ENCODE measurements at places on chromosomes 12 and 14.

DNA sequence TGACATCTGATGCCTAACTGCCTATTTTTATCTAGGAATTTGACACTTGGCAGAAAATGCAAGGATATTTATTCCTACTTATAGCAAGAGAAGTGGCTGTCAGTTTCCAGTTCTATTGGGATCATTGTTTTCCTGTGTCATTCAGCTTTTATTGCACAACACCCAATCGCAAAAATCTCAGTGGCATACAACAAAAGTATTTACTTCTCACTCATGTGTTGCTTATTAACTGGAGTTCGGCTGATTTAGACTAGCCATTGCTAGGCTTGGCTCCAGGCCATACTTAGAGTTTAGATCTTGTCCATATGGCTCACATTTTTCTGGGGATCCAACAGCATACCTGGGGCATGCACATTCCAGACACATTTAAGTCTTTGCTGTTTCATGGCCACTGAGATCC lies 218.6 kb upstream of the SYT1 start:
- no peak for DNase-seq

GRCh38 chr14:50978529-50978871 lies 34.2 kb upstream of the PYGL start:
- no peak for DNase-seq

DNA sequence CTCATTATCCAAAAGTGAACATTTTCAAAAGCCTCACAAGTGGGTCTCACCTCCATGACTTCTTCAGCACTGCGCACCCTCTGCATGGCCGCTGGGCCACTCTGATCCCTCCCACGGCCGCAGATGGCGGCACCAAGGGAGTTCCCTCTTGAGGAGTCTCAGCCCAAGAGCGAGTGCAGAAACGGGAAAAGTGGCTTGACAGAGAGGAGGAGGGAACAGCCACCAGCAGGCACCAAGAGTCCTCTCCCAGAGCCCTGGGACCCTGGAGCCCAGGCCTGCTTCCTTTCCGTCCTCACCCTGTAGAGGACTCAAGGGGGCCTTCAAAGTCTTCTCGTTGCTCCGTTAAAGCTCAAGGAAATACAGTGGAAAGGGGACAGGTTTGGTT lies 230.2 kb upstream of the DIO3 start:
- DNase-seq, result no peak

GRCh38 chr14:54747616-54748015 lies 155.0 kb downstream of the GCH1 start:
- DNase-seq, result no peak

GRCh38 chr12:1890810-1891209 lies 27.6 kb downstream of the CACNA2D4 start:
- no peak for DNase-seq

- DNase-seq, result no peak
These were observed 52.4 kb downstream of the LMNTD1 start for GRCh38 chr12:25500651-25501050.

DNA sequence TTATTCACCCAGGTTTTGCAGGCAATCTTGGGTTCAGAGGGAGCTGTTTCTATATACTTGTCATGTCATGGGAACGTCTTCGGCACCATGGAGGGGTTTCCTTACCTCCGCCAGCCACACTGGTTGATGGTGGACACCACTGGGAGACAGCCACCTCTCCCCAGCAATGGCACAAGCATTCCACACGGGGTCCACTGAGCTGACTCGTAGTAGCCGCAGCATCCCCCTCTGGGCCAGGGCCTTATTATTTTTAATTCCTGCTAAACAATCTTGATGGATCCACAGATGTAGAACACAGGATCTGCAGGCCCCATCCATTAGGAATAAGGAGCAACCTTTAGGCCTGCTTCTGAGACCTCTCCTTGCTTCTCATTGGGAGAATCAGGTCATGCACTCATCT lies 132.9 kb downstream of the DICER1 start:
- DNase-seq, result no peak

DNA sequence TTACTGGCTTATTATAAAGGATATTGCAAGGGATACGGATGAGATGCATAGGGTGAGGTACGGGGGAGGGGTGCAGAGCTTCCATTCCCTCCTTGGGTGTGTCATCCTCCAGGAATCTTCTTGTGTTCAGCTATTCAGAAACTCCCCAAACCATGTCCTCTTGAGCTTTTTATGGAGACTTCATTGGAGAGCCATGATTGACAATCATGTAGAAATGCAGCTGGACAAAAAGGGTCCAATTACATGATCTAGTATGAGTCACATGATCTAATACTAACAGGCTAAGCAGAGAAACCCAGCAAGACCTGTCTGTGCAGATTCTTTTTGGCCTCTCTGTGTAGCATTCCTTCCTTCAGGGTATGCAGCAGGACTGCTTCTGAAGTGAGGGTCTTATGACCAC lies 23.9 kb upstream of the FLVCR2 start:
- no peak for DNase-seq

DNA sequence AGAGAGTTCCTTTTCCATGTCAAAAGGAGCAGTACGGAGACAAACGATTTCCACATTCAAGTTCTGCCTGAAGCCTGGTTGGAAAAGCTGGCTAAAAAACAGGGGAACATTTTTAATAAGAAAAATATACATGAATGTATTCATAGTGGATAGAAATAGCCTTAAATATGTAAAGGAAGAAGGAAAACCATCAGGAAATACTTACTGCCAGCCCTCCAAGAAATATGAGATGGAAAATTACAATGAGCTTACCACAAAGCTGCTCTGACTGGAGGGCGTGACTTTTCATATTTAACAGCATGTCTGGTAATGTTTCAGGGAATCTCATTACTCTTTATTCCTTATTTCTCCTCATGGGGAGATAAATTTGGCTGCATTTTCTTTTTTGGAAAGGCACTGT lies 75.9 kb upstream of the ZDHHC17 start:
- DNase-seq, result no peak

DNA sequence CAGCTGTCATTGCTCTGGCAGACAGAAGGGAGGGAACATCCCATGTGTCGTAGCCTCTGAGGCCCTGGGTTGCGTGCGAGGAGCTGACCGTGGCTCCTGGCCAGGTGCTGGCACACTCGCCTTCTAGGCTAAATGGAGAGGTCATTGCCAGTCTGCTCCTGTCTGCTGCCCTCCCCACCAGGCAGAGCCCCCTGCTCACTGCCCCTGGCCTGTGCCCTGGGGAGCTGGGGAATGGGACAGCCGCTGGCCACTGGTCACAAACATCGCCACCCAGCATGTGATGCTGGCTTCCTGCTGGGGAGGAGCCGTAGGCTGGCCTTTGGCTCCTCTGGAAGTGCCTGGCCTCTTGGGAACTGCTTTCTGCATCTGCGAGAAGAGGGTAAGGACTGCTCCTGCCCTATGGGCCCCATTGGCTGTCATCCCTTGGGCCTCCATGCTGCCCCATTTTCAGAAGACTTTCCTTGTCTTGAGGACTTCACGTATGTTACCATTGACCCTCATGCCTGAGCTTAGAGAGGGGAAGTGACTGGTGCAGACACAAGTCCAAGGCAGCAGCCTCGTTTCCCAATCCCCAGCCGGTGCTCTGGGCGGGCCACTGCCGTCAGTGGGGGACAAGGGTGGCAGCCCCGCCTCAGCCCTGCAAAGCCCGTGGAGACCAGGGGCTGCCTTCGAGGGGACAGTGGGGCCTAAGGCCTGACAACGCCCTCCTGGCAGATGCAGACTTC lies 2.0 kb upstream of the TNFAIP2 start:
- no peak for DNase-seq

DNA sequence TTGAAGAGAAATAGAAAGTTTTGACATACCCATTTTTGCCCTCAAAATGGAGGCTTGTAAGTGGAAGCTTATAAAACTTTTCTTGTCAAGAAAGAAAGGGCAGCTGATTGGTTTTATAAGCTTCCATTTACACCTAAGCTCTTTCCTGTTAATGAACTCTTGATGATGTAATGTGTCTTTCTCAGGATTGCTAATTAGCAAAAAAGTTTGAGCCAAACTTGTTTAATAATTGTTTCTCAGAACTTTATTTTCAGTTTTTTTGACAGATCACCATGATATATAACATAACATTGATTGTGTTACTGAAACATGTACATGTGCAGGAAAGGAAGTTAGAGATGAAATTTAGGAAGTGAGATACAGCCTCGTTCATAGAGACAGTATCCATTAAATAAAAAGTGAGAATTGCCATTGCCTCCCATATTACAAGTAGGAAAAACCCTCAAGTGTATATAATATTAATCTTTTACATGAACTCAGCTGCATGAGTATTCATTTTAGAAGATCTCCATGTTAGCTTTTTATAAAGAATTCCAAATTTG lies 26.8 kb downstream of the RIC8B start:
- DNase-seq, result no peak

GRCh38 chr12:18145924-18146323 lies 55.9 kb upstream of the RERGL start:
- no peak for DNase-seq

DNA sequence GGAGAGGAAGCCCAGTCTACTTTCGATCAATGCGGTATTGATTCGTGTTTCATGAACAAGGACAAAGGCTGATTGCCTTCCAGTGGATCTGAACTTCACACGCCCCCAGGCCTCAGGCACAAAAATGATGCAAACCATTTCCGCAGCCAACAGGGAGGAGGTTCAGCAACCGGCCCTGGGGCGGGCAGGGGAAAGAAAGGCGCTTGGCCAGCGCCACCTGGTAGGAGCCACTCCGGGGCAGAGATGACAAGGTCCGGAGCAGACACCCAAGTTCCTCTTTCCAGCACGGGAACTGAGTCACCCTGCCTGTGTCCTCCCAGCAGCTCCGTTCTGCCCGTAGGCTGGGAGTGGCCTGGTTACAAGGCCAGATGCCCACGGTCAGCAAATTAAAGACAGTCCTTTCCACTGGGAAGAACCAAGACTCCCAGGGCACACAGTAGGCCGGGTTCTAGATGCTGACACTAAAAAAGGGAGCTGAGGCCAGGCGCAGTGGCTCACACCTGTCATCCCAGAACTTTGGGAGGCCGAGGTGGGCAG lies 136.3 kb downstream of the SCARB1 start:
- DNase-seq, result no peak

- DNase-seq, result no peak
These were observed 53.7 kb upstream of the INSM2 start for GRCh38 chr14:35480119-35480769.

DNA sequence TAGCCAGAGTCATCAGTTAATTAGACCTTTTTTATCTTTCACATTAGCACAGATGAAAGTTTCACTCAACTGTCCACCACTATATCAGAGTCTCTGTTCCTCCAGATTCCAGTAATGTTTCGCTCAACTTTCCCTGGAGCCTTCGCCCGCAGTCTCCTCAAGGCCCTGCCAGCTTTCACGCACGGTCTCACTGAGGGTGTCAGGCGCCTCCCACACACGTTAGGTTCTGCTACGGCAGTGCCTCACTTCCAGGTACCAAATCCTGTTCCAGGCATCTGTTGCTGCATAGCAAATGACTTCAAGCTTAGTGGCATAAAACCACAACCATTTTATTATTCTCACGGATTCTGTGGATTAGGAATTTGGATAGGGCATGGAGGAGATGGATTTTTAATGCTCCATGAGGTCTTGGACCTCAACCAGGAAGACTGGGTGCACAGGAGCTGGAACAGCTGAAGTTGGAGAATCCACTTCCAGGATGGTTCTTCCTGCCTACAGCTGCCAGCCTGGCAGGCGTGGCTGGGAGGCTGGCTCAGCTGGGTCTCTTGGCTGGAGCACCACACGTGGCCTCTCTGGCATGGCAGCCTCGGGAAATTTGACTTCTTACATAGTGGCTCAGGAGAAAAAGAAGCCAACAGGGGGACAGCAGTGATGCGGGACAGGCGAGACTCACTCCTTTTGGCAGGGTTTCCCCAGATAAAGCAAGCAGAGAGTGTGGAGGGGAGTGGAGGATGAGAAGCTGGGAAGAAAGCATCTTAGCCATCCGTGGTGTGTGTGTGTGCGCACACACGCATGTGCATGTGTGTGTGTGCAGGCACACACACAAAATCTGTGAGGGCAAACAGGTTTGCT lies 21.3 kb upstream of the BCDIN3D start:
- no peak for DNase-seq

DNA sequence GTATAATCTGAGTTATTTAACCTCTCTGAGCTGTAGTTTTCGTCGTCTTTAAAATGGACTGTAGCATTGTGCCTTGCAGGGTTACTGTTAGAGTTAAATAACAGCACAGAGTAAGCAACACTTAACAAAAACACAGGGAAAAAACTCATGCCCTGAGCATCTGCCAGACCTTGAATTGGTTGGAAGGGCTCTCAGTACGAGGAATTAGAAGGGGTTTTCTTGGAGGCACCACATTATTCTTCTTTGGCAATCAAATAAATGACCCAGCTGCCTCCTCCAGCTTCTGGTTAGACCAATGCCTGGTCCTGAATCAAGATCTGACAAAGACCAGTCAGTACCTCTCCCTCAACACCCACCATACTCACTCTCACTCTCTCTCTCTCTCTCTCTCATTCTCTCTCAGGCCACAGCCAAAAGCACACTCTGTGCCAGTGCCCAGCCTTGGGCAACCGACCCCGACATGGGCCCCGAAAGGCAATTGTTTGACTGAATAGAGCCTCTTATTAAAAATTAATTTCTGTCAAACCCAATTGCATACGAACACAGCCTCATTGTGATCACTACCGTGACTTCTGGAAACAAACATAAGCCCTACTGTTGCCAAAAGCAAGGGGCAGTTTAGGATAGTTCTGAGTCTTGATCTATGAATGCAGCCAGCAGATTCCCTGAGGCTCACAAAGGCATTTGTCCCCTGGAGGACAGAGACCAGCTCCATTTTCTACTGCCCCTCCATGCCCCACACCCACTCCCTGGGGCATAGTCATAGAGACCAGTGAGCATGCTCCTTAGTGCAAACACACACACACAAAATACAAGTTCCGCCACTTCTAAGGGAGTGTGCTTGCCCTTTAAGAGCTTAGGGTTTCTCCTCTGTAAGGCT lies 23.9 kb downstream of the DUSP6 start:
- no peak for DNase-seq

GRCh38 chr12:99154216-99154982 lies 493.2 kb upstream of the GARIN6 start:
- DNase-seq, result no peak

DNA sequence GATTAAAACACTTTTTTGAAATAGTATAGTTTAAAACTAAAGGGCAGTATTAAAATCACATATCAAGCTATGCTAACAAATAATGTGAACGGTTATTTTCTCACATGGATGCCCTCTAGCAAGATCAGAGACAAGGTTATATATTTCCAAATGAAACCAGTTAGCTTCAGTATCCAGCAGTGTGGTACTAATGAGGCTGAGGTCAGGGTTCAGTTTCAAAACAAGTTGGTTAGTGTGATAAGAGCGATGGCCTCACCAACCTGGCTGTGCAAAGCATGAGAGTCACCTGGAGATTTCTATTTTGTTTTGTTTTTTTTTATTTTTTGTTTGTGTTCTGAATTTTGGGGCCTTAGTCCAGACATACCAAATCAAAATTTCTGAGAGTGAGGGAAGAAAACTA lies 352.2 kb upstream of the KITLG start:
- no peak for DNase-seq

DNA sequence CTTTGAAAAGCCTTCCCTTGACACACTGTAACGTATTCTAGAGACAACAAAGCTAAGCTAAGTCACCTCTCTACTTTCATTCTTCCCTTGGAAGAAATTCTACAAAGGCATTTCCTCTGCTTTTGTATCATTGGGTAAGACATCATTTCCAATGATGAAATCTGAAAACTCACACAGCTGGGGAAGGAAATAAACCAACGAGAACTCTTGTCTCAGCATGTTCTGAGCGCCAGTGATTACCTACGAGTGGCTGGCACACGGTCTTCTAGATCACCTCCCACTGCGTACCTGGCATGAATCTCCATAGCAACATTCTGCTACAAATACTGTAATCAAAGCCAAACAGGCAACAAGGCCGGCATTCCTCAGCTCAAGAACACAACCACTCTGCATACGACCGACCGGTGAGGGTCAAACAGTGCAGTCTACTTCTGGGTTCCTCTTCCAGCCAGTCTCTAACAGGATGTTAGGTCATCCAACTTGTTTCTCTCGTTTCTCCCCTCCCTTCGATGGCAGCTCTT lies 7.6 kb downstream of the VPS37B start:
- DNase-seq, result no peak
